ENCODE measurements at places on chromosomes 13 and 19. TPM values are rescaled to one million over a fixed set of nuclear protein-coding genes. Genes with fewer than 3 reads are reported as not detected.

DNA sequence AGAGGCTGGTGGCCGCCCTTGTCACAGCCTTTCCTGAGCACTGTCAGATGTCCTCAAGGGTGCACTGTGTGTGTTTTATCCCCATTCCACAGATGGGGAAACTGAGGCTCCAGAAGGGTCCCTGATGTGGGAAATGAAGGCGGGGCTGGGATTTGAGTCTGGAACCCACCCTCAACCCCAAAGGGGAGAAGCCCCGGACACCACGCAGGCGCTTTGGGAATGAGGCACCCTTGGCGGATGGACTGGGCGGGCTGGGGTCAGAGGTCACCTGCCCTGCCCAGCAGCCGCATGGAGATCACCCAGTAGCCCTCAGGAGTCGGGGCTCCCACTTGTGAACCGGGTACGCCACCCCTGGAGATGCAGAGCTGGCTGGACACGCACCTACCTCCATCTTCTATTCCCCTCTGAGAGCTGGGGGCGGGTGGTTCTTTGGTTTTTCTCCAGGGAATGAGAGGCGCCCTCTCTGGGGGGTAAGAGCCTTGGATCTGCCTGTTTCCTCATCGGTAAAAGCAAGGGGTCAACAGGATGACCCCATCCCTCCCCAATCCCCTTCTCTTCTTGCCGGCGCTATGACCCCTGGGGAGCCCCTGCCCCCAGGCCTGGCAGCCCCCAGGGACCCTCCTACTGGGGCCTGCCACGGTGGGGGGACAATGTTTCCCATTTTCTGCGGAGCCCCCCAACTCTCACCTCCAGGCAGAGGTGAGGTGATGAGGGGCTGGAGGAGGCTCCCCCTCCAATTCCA is 8.3 kb upstream of the ONECUT3 start:
- DNase-seq, result no peak

DNMT1 gene
- 14.9 TPM for total RNA-seq

DNA sequence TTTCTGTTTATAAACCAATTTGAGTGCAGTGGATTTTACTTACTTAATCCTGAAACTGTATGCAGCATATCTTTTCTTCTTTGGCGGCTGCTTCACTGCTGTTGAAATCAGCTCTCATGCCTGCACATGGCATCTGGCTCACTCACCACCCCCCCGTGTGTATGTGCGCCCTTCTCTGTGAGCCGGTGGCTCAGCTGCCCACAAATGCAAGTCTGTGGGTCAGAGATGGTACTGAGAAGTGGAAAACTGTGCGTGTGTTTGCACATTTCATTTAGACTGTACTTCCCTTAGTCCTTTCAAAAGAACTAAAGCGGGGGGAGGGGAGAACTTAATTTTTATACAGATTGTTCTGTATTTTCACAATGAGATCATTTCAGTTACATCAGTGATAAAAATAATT is 307.6 kb downstream of the SHISA2 start:
- no peak for DNase-seq

- peak; percentile 61 for DNase-seq
These were observed 24.6 kb downstream of the NOSIP start for GRCh38 chr19:49555600-49556411.

DNAAF3 gene
- 0.40 TPM for total RNA-seq

- DNase-seq, result peak; percentile 59
These were observed 64.0 kb downstream of the SERP2 start for GRCh38 chr13:44437356-44438233.

GRCh38 chr13:69755101-69755500 is 352.5 kb upstream of the ATXN8OS start:
- no peak for DNase-seq

DNA sequence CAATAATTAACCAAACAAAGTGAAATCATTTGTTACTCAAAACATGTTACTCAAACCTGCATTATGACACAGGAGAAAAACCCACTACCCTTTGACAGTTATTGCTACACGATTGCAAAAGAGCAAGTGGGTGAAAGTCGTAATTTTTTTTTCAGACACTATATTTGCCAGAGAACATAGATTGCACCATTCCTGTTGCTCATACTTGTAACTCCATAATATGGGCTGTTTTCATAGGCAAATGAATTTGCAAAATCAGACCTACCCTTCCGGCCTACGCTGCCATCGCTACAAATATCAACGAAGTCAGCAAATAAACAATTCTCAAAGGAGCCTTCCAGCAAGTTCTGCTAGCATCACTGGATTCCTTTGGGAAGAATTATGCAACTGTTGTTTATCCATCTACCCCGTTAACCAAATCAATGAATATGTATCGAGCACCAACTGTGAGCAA is 396.5 kb downstream of the IRS2 start:
- no peak for DNase-seq

ZNF534 gene
- total RNA-seq, result not detected

DNA sequence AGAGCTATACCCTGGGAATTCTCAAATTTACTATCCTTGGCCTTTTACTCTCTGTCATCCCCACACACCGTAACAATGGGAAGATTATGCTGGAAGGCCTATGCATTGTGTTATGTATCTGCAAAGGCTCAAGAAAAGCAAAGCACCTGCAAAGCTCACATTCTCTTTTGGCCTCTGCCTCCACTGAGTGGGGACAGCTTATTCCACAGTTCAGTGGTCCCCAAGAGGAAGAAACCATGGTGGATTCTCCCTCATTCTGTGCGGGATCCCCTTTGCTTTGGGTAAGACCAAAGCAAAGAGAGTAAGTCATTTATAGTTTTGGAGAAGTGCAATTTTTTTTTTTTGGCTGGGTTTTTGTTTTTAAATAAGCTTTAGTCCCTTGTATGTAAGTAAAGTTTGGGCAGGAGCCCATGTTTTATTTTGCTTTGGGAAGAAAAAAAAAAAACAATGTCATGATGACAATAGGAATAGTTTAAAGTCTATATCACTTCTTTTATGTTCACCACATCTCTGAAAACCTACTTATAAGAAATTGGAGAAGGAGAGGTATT is 530.6 kb downstream of the FGF9 start:
- DNase-seq, result no peak

DNA sequence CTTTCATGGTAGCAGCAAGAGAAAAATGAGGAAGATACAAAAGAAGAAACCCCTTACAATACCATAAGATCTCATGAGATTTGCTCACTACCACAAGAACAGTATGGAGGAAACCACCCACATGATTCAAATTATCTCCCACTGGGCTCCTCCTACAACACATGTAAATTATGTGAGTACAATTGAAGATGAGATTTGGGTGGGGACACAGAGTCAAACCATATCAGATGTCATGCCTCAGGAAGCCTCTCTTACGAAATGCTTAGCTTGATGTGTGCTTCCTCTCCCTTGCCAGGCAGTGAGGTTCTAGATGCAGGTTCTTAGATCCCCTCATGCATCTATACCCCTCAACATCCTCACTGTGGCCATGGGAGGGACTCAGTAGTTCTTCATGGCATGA is 63.2 kb upstream of the RGCC start:
- no peak for DNase-seq

DNA sequence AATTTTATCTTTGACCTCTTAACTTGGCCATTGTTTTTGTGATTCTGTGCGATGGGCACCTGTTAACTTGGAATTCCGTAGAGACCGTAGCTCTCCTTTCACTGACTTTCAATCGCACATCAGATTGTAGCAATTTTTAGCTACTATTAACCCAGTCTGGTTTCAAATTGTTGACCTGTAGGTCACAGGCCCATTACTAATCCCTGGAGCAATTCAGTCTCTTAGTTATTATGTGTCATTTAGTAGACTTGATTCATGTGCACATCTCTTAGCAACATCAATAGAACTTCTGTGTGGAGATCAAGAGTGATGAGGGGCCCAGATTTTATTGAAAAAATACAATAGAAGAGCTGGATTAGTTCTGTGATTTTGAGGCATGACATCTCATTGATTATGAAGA is 549.6 kb upstream of the SLC10A2 start:
- no peak for DNase-seq

MARK4 gene
- total RNA-seq, result 23.0 TPM

DNA sequence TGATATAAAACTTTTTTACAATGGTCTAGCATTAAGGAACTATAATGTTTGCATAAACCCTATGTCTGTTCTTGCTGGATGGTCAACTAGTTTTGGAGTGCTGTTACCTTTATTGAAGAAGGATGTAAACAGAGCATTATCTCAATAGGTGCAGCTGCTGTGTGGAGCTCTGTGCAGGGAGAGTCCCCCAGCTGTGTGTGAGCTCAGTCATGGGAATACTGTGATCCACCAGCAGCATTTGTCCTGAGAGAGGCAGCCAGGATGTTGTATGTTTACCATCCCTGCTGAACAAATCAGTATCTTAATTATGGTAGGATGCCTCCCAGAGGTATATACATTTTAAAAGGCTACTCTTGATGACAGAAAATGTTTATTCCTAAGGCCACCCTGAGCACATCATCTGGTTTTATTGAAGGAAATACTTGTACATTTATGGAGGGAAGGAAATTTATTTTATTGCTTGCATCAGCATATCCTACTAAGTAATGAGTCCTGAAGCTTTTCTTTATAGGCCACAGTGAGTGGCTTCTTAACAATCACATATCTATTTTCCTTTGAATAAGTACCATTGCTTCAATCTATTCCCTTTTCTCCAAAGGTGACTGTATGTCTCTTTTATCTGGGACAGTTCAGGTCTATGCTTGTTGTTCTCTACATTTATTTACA is 11.7 kb downstream of the RAP2A start:
- DNase-seq, result no peak

ZNF564 gene
- total RNA-seq, result 6.5 TPM

DNA sequence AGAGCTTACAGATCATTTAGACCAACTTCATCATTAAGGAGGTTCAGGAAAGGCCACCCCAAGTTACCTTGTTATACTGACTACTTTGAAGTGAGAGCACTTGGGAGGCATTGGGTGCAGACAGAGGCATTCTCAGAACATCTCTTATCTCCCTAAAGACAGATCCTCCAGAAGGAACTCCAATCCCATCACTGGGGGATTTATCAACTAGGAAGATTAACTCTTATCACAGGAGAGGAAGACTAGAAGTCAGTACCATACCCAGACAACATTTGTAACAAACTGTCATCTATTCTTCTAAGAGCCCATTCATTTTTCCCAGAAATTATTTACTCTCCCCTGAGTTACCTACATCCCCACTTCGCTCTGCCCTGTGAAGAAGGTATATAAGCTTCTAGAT is 5.8 kb upstream of the RFXAP start:
- no peak for DNase-seq

GRCh38 chr13:113816254-113816929 is 47.5 kb downstream of the GAS6 start:
- DNase-seq, result peak; percentile 35

- no peak for DNase-seq
These were observed 3.3 kb upstream of the LRG1 start for GRCh38 chr19:4542896-4543841.

IGFL3 gene
- not detected for total RNA-seq

DNA sequence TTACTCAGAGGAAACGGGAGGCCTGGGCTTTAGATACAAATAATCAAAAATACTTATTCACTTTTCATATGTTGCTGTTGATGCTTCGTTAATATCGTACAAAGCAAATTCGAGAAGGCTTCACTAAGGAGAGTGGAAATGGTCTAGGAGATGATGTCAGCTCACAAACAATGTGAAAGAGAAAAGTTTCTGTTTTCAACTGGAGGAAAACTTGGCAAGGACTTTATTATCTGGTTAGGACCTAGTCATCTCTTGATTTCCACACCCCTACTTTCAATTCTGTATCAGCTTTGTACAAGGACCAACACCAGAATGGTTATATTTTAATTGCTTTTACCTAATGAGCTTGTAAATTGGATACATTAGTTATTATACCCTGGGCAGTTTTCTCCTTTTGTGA is 88.0 kb downstream of the SLC10A2 start:
- no peak for DNase-seq

DNA sequence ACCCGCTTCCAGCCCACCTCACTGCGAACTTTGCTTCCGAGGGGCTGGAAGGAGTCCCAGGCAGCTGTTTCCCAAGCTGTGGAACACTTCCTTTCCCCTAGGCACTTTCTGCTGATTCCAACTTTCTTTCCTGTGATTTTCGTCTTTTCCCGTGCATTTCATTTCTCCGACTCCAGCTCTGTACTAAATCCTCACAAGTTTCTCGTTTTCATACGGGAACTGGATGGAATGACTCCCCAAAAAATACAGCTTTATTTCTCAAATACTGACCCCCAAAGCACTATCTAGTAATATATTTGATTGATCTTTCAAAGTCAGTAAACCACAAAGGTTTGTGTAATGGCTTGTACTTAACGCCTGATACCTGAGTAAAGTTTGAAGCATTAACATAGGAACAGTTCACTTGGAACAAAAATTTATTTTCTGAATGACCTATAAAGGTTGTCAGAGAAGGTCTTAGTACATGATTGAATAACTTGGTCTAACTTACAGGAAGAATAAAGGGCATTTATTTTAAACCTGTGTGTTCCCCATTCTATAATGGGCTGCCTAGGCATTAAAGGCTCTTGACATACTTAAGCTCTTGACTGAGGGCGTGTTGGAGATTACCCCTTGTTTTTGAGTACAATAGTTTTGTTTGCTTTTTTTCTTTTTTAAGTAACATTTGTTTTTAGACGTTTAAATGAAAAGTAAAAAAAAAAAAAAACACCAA is 1.3 kb upstream of the PCDH9 start:
- DNase-seq, result peak; percentile 2

DNA sequence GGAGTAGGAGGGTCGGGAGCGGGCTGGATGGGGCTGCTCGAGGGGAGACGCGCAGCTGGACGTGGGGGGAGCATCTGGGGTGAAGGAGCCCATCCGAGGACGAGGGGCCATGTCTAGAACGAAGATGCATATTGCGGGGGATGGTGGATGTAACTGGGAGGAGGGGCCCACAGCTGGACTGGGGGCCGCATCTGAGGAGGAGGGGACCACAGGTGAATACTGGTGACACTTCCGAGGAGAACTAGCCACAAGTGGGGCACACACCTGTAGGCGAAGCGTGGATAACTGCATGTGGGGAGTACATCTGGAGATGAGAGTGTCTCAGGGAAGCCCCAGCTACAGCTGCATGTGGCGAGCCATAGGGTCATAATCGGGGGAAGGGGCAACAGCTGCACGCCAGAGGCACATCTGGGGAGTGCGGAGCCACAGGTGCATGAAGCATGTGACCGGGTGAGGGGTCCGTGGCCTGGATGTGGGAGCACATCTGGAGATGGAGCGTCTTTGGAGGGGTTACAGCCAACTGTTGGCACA is 402 bp downstream of the ZSWIM9 start:
- no peak for DNase-seq

DNA sequence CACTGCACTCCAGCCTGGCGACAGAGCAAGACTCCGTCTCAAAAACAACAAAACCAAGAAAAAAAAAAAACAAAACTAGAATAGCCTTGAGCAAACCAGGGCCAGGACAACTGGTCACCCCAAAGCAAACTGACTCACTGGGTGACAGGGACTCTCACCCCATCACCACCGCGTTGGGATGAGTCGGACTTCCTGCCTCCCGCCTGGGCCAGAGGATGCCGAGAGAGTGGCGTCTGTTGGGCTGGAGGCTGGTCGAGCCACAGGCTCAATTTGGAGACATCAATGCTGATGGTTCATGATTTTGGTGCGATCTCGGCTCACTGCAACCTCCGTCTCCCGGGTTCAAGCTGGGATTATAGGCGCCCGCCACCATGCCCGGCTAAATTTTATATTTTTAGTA is 11.6 kb downstream of the TMPRSS9 start:
- DNase-seq, result no peak

GRCh38 chr13:21913010-21913409 is 242.1 kb downstream of the FGF9 start:
- no peak for DNase-seq

GRCh38 chr13:26019251-26019650 is 32.6 kb downstream of the SHISA2 start:
- no peak for DNase-seq

GJB6 gene
- total RNA-seq, result not detected

- DNase-seq, result no peak
These were observed 182.9 kb downstream of the SLITRK6 start for GRCh38 chr13:85616275-85616674.
